Spinal cord (tissue), 10 donors: ENCODE measurements at places on chromosomes 4 and X. TPM values are rescaled to one million over a fixed set of nuclear protein-coding genes. Genes with fewer than 3 reads are reported as not detected.

- no peaks in the 10 kb centered on the region for H3K27me3 ChIP-seq
- no peaks in the 10 kb centered on the region for H3K4me1 ChIP-seq
- H3K36me3 ChIP-seq, result no peaks in the 10 kb centered on the region
- H3K4me3 ChIP-seq, result no peak overlapping the region
Observed at GRCh38 chr4:112119353-112119783, 25.9 kb upstream of the FAM241A start.

- no peaks in the 10 kb centered on the region for H3K36me3 ChIP-seq
- peaks cover 10% of the 10 kb centered on the region for H3K4me1 ChIP-seq
- no peak overlapping the region for H3K4me3 ChIP-seq
- DNase-seq, result no peak
- H3K27ac ChIP-seq, result no peak overlapping the region
Observed at GRCh38 chrX:39982948-39983347, 114.8 kb downstream of the BCOR start.

The DDIT4L gene
- 4.7 TPM for total RNA-seq

The ABLIM2 gene
- 33.3 TPM for total RNA-seq

DNA sequence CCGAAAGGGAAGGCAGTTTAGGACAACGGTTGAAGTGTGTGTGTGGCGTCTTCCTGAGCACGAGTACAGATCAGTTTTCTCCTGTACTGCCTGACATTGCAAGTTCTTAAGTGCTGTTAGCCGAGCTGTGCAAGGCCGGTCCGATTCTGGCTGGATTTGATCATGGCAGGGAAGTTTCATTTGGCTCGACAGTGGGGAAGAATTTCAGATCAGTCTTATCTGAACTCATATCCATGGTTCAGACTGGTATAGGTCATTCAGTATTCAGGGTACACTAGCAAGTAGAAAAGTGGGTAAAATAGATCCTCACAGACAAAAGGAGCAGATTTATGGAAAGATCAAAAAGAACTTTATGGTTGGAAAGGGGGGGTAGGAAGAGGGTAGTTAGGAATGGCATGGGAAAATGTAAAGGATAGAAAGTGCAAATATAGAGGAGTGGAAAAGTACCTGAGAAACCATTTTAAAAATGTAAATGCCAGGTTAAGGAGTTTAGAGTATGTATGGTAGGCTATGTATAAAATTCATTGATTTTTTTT lies 716 bp downstream of the THAP9 start:
- H3K4me1 ChIP-seq, result peaks cover 4% of the 10 kb centered on the region
- peak overlapping the region; percentile 98 for H3K27ac ChIP-seq
- DNase-seq, result no peak

GRCh38 chr4:89290727-89291516 lies 16.7 kb downstream of the GPRIN3 start:
- no peaks in the 10 kb centered on the region for H3K27me3 ChIP-seq
